ENCODE measurements at places on chromosomes 4 and X.
A peak's percentile ranks its signal among the peaks of the same experiment; 100 is the strongest.

DNA sequence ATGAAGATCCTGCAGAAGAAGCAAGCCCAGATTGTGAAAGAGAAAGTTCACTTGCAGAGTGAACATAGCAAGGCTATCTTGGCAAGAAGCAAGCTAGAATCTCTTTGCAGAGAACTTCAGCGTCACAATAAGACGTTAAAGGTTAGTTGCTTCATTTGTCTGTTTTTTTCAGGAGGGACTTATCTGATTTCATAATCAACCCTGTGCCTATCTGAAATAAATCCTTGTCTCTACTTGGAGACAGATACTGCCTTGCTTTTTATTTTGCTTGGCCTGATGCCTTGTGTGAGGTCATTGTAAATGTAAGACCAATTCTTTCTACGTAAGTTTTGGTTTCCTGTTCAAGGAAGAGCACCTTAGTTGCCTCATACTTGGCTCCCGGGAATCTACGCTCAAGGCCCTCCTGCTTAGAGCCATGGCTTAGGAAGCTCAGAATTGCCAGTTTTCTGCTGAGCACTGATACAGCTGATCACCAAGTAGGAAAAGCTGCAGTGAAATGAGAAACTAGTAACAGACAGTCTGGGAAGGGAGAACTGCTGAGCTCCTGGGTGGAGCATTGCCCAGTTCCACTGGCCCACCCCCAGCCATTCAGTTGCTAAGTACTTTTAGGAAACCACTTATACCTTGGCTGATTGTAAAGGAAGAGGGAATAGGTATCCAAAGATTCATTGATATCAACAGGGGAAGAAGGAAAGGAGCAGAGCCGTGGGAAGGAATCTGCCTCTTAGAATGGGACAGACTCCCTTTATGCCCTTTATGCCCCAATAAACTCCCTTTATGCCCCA, 41.8 kb downstream of the RBBP7 start:
- DNase-seq = peak; percentile 11

DNA sequence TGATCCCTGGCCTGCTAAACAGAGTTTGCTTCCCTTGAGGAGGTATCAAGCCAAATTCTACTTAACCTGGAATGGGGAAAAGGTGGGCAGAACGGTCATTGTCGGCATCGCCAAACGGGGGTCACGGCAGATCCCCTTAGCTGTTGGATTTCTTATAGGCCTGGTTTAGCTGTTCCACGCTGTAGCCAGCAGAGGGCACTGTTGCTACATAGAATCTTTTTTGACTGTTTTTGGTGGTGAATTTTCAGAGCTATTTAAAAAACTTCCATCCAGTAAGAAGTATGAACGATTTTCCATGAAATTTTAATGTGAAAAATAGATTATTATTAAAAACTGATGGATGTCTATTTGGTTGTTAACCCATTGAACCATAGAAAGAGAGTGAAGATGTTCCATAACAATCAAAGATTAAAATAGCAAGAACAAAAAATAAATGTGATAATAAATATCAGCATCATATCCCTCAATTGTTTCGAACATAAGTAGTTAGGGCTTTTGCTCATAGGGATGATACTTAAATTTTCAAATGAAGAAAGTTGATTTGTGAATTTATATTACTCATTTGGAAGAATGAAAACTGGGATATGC, 56.6 kb downstream of the LINC00632 start:
- DNase-seq = no peak

DNA sequence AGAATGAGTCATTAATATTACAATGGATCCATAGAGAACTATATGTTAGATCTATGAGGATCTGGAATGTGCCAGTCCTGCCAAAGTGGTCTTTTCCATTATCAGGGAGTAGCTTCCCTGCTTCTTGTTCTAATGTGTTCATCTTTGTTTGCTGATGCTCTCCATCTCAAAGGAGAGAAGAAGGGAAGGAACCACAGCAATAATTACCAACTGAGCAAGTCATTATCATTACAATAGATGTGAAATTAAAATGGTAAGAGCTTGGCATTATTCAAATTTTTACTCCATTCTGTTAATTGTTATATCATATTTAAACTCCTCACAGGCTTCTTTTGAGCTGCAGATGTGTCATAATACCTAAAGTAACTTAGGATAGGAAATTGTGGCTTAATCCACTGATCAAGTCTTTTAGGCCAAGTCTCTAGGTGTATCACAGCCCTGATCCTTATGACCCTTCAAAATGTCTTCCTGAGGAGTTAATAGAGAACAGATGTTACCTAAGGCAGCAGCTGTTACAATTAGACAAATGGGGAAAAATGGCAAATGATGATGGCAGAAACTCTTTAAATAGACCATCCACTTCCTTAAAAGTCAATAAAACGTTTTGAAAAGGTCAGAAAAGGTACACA, 1492.7 kb upstream of the IGFBP7 start:
- no peak for DNase-seq

- no peak for DNase-seq
Measured at GRCh38 chrX:39822133-39822748, 275.5 kb downstream of the BCOR start.

GRCh38 chr4:112251019-112251643, 19.5 kb downstream of the AP1AR start:
- DNase-seq = no peak

DNA sequence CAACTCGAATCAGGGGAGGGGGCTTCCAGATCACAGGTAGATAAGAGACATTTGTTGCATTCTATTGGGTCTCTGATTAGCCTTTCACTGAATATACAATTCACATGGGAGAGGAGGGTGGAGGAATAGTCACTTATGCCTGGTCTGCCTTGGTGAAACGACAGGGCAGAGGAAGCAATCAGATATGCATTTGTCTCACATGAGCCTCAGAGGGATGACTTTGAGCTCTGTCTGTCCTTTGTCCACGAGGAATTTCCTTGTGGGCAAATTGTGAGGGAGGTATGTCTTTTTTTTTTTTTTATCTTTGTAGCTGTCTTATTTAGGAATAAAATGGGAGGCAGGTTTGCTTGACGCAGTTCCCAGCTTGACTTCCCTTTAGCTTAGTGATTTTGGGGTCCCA, 28.5 kb upstream of the TMSB4X start:
- no peak for DNase-seq

- no peak for DNase-seq
Measured at GRCh38 chr4:3128976-3129375, 54.5 kb downstream of the HTT start.

- DNase-seq = peak; percentile 59
Measured at GRCh38 chrX:48737213-48737938, 24.2 kb upstream of the GLOD5 start.

DNA sequence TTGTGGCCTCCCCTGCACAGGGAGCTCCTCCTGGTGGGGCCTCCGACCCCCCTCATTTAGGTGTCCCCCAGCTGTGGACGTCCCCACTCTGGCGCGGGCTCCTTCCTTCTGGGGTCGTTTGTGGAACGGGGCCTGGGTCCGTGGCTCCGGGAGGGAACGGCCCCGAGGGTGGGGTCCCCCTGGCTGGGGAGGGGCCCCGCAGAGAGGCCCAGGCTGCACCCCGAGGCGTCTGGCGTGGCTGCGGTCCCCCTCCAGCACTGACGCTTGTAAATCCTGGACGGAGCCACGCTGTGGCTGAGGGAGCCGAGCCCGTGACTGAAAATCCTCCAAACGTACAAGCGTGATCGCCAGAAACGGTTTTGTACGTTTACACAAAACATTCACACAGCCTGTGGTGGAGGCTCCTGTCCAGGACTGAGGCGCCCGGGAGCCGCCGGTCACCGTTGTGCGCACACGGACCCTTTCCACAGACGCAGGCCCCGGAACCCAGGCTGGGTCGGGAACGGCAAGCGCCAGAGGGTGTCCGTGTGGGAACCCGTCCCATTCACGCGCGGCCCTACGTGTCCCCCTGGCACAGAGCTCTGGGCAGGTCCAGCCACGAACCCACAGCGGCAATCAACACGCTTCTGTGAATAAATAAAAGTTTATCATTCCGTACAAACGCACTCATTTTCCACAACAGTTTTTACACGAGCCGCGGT, 15.2 kb upstream of the GTPBP6 start:
- DNase-seq = no peak

- DNase-seq = no peak
Measured at GRCh38 chrX:39850630-39851152, 247.1 kb downstream of the BCOR start.

DNA sequence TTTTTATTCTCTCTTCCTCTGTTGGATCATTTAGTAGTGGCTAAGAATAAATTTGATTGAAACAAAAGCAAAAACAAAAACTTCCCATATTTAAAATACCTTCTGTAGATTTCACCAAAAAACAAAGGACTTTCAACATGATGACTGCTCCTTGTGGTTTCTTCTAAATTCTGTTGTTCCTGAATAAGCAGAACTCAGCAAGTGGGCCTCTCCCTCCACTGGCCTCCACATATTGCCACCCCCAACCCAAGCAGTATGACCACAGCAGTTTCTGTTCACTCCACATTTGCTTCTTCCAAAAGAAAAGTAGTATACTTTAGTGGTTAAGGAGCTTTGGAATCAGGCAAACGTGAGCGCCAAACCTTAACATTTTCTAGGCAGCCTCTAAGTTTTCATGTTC, 114.7 kb downstream of the COX18 start:
- DNase-seq = no peak

GRCh38 chr4:138740816-138741745, 274.5 kb upstream of the NOCT start:
- DNase-seq = no peak

- DNase-seq = no peak
Measured at GRCh38 chr4:105280338-105281123, 133.9 kb downstream of the TET2 start.

DNA sequence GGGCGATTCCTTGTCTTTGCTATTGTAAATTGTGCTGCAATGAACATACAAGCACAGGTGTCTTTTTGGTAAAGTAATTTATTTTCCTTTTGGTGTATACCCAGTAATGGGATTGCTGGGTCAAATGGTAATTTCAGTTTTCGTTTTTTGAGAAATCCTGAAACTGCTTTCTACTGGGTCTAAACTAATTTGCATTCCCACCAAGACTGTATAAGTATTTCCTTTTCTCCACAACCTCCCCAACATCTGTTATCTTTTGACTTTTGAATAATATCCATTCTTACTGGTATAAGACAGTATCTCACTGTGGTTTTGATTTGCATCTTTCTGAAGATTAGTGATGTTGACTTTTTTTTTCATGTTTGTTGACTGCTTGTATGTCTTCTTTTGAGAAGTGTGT, 2506.0 kb downstream of the PCDH7 start:
- no peak for DNase-seq

GRCh38 chrX:56800801-56801200, 71.8 kb downstream of the NBDY start:
- no peak for DNase-seq

- DNase-seq = no peak
Measured at GRCh38 chrX:107716118-107716684, 59.4 kb downstream of the TSC22D3 start.

GRCh38 chr4:26455571-26455970, 34.7 kb downstream of the CCKAR start:
- DNase-seq = no peak

GRCh38 chrX:77510007-77510406, 62.8 kb downstream of the FGF16 start:
- DNase-seq = no peak

DNA sequence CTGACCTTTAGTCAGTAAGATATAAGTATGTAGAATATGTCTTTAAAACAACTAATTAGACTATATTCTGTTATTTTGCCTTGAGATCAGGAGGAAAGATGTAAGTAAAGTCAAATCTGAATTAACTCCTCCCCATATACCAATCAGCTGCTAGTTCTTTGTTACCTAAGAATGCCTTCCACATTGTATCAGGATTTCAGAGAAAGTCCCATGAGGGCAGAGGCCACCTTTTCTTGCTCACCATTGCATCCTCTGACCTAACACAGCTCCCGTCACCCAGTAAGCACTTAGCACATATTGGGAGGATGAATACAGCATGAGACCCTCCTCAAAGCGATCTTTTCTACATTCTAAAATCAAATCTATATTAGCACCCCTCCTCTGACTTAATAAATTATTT, 87.0 kb downstream of the COL25A1 start:
- DNase-seq = no peak

DNA sequence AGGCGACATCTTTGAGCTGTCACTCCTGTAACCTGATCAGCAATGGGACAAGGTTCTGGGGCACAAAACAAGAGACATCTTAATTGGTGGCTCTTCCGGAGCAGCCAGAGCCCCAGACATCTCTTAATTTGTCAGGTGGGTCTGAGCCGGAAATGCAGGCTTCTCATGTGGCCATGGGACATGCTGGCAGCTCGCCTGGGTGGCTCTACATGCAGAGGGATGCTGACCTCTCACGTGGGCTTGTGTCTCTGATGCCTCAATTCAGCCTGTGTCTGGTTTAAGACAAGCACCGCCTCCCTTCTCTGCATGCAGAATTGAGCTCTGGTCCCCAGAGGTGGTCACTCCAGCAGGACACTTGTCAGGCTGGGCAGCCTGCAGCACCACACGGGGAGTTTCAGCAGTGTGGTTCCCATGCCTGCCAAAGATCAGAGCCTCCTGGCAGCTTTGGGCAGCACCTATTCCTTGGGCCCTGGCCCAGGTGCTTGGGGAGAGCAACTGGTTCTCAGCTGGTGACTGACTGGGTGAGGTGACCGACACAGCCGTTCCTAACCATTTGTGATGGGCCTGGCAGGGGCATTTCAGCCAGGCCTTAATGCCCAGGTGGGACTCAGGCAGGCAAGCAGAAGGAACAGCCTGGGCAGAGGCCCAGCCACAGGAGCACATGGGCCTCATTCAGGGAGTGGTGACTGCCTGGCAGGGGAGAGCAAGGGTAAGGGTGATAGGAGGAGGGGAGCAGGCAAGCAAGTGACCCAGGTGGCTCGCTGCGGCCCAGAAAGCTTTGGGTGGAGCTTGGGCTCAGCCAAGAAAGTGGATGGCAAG, 53.4 kb downstream of the HMX1 start:
- no peak for DNase-seq

DNA sequence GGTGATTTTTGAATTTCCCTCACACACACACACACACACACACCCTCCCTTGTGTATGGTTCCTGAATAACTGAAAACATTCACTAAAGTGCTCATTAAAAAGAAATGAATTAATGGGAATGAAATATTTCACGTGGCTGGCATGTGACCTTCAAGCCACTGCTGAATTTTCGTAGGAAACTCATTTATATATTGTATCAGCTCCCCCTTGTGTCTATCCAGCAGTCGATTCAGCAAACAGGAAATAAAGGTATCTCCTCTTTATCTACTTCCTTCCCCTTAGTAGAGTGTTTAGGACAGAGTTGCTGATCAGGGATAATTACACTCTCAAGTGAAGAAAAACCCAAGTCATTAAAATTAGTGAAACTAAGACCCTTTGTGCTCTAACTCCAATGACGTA, 912.6 kb upstream of the LCORL start:
- no peak for DNase-seq

DNA sequence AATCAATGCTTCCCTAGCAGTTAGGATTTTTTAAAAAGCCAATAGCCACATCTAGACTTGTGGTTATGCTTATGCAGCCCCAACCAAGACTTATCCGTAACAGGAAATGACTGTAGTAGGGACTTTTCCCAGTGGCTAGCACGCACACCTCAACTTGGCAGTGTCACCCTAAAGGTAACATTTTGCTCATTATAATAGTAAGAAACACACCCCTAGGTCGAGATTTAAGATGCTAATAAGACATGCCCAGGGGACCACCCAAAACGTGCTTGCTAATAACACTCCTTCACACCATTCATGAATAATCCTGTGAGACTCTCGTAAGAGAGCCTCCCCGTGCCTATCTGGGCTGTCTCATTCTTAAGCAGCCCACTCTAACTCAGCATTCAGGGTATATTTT, 195.3 kb downstream of the CHIC1 start:
- DNase-seq = no peak

Measured in NCI-H2029 treated with DMSO at 0.1 percent for 48 hours (cell line).